ENCODE measurements at places on chromosomes 2 and 18.

DNA sequence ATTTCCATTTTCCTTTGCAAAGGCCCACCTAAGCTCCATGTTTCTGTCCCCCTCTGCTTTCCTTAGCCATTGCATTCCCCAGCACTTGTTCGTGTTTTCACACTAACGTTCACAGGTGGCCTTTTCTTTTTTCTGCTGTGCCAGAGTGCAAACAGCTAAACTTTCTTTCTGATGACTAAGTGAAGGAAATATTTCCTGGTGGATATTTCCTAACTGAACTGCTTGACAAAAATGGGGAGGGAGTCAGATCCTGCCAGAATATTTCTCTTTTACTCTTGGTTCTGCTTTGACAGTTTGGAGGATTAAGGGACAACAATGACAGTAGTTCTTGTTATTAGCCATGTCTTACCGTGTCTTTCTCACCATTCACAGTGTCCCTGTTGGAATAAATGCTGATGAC is 344.0 kb downstream of the ARHGAP15 start:
- no peak for DNase-seq

DNA sequence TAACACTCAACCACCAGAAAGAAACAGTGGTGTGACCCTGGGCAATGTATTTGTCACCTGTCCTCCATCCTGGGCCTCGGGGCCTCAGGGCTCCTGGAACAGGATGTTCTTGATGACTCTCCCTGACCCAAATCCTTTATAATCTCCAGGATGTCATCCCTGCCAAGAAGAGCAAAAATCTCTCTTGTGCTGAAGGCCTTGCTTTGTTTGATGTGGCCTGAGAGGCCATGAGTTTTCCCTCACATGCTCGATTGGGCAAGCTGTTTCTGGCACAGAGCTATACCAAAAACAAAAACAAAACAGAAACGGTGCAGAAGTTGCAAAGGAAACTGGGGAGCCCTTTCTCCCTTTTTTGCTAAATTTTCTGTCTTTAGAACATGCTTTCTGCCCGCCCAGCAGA is 35.7 kb upstream of the ST3GAL5 start:
- DNase-seq = no peak

DNA sequence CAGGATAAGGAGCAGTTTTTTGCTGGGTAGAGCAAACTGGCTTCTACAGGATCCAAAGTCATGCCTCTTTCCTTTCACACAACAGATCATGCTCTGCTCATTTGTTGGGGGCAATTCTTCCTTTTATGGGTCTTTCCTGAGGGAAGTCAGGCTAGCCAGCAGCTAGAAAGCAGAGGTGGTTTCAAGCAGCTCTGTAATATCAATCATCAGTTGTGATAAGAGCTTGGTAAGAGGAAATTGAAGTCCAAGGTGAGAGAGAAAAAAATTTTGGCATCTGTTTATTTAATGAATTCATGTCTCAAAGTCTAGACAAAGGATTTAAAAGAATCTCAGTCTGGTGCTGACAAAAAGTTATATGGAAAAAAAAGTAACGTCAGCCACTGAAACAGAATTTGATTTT is 6.2 kb downstream of the TMEM87B start:
- no peak for DNase-seq

DNA sequence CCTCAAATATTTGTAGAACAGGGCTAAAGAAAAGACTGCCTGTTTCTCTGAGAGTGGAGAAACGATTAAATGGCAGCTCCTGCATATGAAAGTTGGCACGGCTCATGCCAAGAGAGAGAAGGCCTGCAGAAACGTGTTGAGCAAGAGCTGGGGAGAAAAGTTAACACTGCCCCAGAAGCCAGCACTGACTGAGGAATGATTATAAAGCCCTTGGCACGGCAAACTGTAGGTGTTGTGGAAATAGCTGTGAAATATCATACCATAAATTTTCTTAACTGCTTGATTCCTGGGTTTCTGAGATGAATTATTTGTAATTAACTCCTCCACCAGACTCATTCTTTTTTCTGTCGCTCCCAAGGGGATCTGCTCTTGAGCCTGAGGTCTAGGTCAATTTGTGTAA is 4.3 kb downstream of the FRZB start:
- DNase-seq = no peak

GRCh38 chr2:197516393-197516761 is 511 bp downstream of the MOB4 start:
- no peak for DNase-seq

DNA sequence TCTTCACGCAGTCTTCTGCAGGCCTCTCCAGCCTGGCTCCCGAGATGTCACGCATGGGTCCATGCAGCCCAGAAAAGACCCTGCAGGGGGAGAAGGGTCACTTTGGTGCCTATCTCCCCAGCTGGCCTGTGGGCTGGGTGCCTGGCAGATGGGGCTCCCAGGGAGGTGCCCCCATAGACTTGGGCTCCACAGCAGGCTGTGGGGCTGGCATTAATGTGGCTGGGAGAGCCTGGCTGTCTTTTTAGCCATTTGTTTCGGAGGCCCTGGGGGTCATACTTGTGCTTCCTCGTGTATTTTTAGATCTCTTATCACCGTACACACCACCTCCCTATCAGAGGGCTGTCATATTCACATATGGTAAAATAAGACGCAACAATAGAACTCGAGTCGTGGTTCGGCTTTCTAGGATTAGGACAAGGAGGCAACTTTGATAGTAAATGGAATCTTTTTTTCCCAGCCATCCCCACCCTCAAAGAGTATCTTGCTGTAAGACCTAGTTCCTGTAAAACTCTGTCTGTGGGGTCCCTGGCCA is 74.5 kb downstream of the LRRFIP1 start:
- DNase-seq = no peak

GRCh38 chr2:213214209-213214608 is 62.8 kb upstream of the IKZF2 start:
- no peak for DNase-seq

All from WERI-Rb-1 (cell line).